M059J (cell line): ENCODE measurements at places on chromosomes 4 and X. TPM values are rescaled to one million over a fixed set of nuclear protein-coding genes. Genes with fewer than 3 reads are reported as not detected.

PNCK gene
- not detected in 2 replicates for total RNA-seq

GPRASP2 gene
- total RNA-seq, result 9.3 and 22.3 TPM in 2 replicates

SYNPO2 gene
- 0.52 and 0.69 TPM in 2 replicates for total RNA-seq

NWD2 gene
- total RNA-seq, result not detected in 2 replicates

GAB3 gene
- total RNA-seq, result 6.0 and 15.6 TPM in 2 replicates

DNA sequence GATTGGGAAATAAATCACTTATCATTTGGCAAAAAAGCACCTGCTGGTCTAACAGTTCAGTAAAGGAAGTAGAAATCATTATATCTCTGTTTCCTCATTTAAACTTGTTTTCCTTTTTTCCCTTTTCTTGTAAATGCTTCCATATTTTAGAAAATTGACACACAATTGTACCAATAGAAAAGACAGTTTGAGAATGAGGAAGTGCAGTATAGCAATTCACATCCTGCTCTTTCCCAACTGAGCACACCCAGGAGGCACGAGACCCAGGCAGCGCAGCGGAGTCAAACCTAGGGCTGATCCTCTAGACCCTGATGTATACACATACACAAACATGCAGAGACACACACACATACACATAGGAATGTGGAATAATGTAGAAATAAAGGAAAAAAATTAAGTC is 74.8 kb upstream of the PACRGL start:
- no peak for DNase-seq

DNA sequence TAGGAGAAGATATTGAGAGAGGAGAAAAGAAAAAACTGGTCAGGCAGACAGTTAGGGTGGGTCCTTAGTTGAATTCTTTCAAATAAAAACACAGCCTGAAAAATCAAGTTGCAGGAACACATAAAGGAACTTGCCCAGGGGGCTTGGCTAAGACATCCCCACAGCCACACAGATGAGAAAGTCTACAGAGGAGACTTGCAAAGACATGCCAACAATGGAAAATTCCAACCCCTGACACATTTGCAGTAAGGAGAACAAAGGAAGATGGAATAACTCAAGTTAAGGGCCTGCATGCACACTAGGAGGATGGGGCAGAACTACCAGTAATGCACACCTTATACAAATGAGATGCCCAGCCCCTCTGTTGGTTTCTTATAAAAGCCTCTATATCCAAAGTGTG is 197.6 kb downstream of the CPXCR1 start:
- no peak for DNase-seq

DNA sequence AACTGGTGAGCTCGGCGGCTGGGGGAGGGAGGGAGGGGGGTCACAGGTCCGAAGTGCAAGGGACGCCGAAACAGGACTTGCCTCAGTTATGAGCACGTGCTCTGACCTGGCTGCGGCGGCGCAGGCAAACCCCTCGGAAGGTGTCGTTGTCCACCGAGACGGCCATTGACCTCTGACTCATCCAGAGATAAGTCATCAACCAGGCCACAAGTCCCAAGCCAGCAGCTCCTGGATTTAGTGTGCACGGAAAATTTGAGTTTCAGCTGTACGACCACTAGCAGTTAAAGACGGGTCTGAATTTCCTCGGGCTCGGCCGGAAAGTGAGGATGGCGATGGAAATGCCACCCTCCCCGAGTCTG is 674 bp downstream of the SH3D19 start:
- DNase-seq, result peak; percentile 89

- no peak for DNase-seq
Measured at GRCh38 chr4:113976741-113977525, 2.5 kb downstream of the ARSJ start.

DNA sequence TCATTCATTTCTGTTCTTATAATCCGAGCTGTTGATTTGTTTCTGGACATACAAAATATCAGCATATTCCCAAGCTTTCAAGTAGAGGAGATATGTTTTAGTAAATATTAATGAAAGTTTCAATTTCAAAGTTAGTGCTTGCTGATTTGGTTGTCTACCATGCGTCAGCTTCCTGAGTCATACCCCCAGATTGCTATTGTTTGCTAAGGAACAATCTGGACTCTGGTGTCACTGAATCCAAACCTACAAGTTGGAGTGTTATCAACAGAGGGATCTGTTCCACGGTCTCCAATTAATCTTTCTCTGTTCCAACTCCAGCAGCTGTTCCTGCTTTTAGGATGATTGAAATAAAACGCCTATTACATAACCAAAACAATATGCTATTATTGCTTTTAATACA is 96.1 kb upstream of the FAM9A start:
- DNase-seq, result peak; percentile 15

DNA sequence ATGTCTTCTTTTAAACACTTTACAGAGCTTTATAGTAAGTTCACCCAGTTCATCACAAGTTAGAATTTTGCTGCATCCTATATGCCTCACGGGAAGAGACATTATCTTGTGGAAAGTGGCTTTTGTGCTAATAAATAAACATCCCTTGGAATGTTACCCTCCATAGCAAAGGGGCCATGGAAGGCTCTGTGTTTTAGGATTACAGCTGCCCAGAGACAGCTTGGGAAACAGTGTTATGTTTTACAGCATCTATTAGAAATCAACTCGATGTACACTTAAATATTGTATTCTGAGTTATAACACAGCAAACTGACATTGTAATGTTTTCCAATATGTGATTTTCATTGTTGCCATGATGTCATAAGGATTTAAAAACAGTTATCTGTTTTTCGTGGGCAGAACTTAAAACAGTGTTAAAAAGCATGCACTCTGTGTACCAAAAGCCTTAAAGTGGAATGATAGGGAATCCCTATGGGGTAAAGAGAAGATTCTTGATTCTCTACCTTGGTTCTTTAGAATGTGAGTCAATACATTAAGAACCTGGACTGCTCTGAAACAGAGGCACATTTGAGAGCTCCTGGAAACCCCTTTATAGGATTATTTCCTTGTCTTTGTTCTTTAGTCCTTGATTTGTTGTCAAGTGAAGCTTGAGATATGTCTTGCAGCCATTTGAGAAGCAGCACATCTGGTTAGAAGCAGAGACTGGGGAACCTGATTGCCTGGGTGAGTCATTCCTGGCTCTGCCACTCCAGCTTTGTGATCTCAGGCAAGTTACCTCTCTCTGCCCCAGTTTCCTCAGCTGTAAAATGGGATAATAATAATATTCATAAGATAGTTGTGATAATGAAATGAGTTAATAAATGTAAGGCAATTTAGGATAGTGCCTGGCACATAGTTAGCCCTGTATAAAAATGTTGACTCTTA is 41.6 kb downstream of the ARHGAP10 start:
- DNase-seq, result peak; percentile 28

- peak; percentile 66 for DNase-seq
Measured at GRCh38 chr4:128979934-128980333, 113.4 kb downstream of the SCLT1 start.

- peak; percentile 34 for DNase-seq
Measured at GRCh38 chr4:127249066-127249766, 383.5 kb upstream of the INTU start.

- DNase-seq, result no peak
Measured at GRCh38 chr4:88064410-88064809, 57.0 kb downstream of the PKD2 start.
